ENCODE measurements at places on chromosomes 7 and 10. TPM values are rescaled to one million over a fixed set of nuclear protein-coding genes. Genes with fewer than 3 reads are reported as not detected.

Gene TSPAN13
- 49.4 TPM for total RNA-seq

Gene ANKRD26
- 5.9 TPM for total RNA-seq

DNA sequence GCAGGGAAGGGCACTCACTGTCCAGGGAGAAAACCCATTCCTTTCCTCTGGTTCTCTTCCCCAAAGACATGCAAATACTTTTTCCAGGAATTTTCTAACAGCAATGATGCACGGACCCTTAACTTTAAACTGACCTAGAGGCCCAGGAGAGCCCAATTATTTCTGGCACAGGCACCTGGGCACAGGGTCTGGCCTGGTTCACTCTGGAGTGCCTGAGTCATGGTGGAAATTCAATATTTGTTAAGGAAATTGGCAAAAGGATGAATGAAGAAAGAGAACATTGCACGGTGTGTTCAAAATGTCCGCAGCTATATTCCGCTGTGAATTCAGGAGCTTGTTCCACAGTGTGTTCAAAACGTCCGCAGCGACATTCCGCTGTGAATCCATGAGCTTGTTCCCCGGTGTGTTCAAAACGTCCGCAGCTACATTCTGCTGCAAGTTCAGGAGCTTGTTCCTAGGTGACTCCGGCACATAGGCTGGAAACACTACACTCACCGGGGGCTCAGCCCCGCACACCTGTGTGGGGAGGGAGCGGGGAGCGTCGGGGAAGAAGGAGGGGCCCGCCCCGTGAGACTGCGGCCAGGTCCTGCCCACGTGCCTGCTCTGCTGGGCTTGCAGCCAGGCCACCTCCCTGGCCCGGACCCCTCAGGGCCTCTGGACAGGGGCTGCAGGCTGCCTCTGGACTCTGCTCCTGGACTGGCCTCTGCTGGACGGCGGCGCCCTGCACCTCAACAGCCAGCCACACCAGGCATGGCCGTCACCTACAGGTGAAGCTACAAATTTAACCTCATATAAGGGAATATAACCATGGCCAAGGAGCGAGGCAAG is 72.0 kb upstream of the FAM20C start:
- no peak for DNase-seq

Gene CDC123
- 119 TPM for total RNA-seq

Measured in adrenal gland (tissue), 19 donors.